T-helper 22 cell (primary cell): ENCODE measurements at places on chromosomes 2 and 18.

DNA sequence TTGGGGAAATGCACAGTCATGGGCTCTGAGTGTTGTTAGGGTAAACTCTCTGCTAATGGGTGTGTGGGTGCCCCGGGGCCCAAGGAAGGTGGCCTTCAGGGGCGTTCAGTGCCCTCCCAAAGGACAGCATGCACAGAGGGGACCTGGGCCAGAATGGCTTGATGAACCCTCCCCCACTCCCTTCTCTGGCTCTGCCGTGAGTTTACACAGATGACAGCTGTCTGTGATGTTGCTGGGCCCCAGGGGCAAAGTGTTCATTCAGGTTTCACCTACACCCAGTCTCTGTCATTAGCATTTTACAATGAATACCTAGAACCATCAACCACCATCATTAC lies 3.2 kb downstream of the NPPC start:
- DNase-seq: no peak

DNA sequence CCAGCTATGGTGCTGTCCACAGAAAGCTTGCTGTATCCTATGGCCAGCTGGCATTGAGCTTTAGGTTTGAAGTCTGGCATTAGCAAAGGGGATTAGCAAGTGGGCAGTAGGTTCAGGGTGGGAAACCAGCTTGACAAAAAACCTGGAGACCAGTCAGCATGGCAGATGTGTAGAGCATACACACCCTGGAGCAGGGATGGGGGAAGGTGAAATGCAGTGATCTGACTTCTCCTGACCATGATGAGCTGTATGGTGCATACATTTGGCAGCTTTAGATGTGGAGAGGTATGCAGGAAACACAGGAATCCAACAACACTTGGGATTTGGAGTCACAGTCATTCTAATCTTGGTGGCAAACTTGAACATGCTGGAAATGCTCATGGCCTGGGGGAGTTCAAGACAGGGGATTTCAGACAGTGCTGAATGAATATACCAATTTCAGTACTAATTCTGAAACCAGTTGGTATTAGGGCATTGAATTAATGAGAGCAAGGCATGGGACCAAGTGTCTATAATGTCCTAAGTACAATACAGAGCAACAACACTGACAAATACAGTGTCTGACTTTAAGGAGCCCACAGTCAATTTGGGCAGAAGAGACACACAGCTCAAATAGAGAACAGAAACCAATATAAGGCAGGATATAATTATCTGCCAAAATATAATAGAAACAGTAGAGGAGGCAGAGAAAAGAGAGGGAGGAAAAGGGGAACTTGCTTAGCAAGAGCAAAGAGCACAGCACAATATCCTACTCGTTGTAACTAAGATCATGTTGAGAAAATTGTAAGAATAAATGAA lies 11.8 kb downstream of the ARHGAP15 start:
- DNase-seq: no peak

DNA sequence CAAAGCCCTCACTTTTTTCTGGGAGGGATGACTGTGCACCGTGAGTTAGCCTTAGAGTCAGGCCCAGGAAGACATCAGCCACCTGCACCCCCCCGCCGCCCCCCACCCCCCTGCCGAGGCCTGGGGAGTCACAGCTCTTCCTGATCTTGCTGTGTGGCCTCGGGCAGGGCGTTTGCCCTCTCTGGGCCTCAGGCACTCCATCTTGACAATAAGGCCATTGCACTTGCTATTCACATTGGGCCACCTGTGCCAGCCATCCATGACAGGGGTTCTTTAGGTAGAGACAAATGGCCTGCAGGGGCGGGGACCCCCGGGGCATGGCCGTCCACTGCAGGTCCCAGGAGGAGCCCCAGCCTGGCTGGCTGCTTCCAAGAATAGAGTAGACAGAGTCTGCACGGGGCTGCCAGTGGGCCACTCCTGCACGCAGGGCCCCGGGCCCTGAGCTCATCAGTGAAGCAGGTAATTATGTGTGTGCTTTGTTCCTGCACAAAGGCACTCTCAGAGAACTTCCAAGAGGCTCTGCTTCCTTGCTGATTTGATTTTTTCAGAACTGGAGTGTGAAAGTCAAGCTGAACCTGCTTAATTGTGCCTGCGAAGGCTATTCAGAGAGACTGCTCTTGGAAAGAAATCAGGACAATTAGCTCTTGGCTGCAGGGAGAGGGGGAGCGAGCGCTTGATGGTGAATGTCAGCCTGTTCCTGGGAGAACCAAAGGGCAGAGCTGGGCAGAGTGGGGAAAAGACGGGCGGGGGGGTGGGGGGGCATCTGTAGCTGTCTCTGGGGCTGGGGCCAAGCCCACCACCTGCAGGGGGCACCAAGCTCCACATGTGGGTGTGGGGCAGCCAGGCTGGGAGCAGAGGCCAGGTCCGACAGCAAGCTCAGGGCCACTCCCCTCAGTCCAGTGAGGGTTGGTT lies 40.3 kb downstream of the RRM2 start:
- DNase-seq: no peak

DNA sequence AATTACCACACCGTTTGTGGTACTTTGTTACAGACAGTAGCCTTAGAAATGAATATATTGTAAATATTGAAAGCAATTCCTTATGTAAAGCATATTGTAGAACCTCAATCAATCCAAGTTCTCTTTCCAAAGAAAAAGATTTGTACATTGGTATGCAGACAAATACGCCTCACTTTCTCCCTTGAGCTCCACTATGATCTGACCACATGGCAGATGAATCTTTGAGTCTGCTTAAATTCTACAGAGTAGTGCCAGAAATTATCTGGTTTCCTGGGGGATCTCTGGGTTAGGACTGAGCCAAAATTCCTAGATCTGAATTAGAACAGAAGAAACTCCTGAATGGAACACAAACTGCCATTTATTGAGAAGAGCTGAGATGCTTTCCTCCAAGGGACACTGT lies 99.0 kb downstream of the CPO start:
- no peak for DNase-seq

GRCh38 chr2:197256021-197256420 lies 54.6 kb downstream of the ANKRD44 start:
- no peak for DNase-seq

DNA sequence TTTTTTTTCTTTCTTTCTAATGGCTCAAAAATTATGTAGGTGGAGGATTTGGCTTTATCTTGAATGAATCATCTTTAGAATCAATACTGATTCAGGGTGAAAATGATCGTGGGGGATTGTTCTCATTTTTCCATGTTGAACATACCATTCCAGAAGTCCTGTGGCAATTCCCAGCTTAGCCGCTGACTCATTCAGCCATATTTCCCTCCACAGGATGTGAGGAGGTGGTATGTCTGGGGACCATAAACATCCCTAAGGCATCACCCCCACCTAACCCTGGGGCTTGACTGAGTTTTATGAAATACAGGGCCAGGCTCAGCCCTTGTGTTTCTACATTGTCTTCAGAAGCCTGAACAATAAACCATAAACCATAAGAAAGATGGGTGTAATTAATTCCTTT lies 92.7 kb upstream of the FN1 start:
- DNase-seq: no peak
